Activated CD8-positive, alpha-beta memory T cell treated with anti-CD3 and anti-CD28 coated beads for 4 hours (primary cell): ENCODE measurements at places on chromosomes 2 and 18.

DNA sequence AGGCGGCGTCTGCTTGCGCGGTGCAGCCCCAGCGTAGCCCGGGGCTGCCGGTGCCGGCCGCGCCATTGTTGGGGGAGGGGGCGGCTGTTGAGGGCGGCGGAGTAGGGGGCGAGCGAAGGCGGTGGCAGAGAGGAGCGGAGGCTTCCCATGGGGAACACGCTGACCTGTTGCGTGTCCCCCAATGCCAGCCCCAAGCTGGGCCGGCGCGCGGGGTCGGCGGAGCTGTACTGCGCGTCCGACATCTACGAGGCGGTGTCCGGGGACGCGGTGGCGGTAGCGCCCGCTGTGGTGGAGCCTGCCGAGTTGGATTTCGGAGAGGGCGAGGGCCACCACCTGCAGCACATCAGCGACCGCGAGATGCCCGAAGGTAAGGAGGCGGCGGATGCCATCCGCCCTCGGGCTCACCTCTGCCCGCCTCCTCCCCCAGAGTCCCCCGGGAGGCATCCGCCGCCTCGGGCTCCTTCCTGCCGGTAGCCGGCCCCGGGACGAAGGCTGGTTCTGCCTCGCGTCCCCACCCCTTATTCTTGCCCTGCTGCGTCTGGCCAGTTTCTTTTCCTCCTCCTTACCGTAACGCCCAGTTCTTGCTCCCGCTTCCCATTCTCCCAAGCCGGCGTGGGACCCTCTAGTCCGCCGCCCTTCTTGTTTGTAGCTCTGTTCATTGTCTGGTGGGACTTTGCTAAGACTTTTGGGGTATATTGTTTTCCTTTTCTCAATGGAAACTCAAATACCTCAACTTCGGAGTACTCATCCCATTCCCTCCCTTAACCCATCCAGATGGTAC lies 500 bp downstream of the CCNYL1 start:
- DNase-seq: no peak

- no peak for DNase-seq
Measured at GRCh38 chr18:48230467-48231113, 178.6 kb downstream of the ZBTB7C start.

- DNase-seq: no peak
Measured at GRCh38 chr2:88269836-88270235, 99.7 kb downstream of the THNSL2 start.

- no peak for DNase-seq
Measured at GRCh38 chr2:196277002-196277401, 105.6 kb upstream of the STK17B start.

- no peak for DNase-seq
Measured at GRCh38 chr2:143171817-143172216, 42.6 kb downstream of the ARHGAP15 start.

DNA sequence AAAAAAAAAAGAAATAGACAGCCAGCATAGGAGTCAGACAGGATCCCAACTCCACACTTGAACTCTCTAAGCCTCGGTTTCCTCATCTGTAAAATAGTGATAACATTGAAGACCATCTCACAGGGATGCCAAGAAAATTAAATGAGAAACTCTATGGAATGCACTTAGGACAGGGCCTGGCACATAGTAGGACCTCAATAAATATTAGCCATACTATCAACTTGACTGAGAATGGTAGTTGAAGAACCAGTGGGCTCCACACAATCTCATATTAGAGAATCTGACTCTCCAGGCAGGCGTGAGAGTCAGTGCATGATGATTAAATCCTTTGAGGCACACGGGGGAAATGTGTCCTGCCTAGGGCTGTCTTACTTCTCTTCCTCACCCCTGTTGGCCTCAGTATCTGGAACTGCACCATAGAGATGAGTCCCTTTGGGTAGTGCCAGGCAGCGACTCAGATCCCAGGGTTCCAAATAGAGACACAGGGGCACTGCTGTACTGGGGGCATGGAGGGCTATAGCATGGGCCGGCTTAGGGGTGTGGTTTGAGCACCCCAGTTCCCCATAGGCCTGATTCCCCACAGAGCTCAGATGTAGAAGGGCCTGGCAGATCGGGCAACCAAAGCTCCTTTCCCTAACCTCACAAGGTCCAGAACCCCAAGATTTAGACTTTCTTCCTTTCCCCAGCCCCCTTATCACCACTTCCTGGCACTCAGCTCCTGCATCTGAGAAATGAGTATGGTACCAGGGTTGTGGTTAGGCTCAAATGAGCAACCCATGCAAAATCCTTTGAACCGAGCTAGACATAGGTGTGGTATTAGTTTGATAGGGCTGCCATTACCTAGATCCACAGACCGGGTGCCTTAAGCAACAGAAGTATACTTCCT lies 51.3 kb upstream of the CAB39 start:
- peak; percentile 35 for DNase-seq

DNA sequence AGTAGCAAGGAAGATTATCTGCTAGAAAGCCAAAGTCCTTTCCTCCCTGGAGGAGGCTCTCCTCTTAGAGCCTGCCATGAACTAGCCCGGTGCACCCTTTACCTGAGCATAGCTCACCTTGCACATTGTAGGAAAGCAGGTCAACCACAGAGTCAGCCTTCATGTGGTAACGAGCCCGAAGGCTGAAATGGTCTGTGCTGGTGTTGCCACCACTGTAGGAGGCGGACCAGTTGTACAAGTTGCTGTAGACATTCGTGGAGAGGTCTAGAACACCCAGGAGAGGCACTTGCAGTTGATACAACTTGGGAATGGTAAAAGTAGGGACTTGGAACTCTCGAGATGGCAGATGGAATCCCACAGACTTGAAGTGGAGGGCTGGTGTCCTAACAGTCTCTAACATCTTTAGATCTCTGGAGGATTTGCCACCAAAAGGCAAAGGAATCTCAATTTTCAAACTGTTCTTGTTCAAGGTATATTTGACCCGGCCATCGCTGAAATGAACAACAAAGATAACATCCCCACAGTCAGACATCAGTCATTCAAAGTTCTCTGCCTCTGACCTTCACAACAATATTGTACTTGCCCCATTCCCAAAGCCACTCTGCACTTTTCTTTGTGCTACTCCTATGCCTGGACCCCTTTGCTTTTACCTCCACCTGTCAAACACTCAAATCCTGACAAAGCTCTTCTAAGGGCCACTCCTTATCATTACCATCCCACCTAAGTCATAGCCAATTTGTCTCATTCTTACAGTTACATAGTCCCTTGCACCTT lies 30.6 kb downstream of the APOB start:
- DNase-seq: no peak

GRCh38 chr18:65359479-65359878 lies 391.3 kb upstream of the CDH7 start:
- DNase-seq: no peak

DNA sequence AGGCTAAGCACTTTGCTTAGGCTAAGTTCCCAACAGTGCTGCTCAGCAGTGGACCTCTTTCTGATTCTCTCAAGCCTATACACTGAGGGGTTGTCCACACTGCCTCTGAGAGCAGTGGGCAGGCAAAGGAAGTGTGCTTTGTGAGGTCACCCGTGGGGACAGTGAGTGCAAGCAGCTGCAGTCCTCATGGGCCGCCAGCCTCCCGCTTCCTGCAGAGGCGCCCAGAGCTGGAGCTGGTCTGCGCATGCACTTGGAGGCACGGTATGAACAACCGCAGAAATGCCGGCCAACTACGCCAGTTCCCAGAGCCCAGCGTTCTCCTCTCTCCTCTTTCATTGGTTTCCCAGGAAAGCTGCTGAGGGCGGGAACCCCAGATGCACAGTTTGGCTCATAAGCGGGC lies 149.5 kb upstream of the DLX2 start:
- DNase-seq: no peak

GRCh38 chr2:27822049-27822448 lies 50.5 kb downstream of the MRPL33 start:
- no peak for DNase-seq

GRCh38 chr2:34266908-34267697 lies 668.0 kb upstream of the FAM98A start:
- no peak for DNase-seq

DNA sequence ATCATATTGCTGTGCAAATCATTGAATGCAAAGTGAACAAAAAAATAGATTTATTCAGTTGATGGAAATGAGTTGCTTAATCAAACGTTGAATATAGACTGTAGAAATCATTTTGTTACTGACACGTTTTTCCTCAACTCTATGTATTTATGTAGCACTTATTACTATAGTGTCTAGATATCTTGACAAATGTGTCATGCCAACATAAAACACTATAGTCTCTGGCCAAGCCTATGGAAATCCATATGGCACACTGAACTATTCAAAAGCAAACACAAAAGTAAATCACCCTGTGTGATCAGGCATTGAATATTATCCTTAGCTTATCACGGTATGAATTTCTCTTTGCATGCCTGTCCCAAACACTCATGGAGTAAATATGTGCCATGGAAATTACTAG lies 131.3 kb downstream of the ZNF804A start:
- no peak for DNase-seq

DNA sequence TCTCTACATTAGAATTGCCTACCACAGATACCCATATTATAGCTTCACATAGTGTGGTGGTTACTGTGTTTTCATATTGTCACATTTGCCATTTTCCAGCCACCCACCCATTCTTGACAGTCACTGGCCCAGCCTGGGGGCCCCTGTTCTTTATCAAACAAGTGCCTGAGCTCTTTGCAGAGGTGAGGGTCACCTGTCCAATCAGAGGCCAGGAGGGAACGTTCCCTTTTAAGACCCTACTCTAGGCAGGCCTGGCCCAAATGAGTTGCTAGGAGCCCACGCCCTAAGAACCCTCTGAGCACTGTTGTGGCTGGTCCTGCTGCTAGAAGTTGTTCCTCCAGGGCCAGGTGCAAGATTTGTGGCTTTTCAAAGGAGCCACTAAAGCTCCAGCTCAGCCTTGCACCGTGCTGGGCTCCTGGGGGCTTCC lies 5.2 kb downstream of the IL37 start:
- no peak for DNase-seq

GRCh38 chr18:47975701-47976100 lies 45.2 kb upstream of the SMAD2 start:
- DNase-seq: no peak

- DNase-seq: no peak
Measured at GRCh38 chr2:232488721-232489300, 1.2 kb upstream of the ECEL1 start.

DNA sequence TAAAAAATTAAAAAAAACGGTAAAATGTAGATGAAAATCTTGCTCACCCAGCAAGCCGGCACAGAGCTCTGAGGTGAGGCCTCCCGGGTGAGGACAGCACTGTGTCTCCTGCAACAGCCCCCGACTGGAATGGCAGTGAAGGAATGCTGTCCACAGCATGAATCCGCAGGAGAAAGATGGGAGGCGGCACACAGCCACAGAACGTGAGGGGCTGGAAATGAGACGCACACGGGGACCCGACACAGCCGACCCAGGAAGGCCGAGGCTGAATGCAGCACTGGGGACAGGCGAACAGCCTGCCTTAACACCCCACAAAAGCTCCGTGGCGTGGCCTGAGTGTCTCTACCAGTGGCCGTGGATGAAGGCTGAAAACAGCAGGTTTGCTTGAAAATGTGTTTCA lies 34.7 kb downstream of the BOK start:
- no peak for DNase-seq

GRCh38 chr2:158493458-158493857 lies 36.7 kb downstream of the PKP4 start:
- DNase-seq: no peak

DNA sequence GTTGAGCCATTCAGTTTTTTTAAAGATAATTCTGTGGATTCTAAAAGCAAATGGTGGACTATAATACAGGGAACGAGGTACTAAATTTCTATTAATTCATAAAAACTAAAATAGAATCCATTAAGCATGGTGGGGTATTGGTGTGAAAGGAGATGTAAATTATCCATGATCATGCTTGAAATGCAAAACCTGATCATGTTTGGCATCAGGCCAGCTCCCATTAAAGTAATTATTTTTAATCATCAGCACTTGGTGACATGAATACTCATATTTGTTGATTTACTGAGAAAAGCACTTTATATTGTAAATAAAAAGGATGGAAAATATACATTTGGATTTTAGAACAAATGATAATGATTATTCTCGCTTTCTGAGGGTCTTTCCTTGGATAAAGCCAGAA lies 232.3 kb upstream of the MEIS1 start:
- no peak for DNase-seq

- no peak for DNase-seq
Measured at GRCh38 chr18:8732442-8733360, 27.3 kb downstream of the MTCL1 start.

- DNase-seq: no peak
Measured at GRCh38 chr2:212898011-212898410, 253.4 kb downstream of the IKZF2 start.

DNA sequence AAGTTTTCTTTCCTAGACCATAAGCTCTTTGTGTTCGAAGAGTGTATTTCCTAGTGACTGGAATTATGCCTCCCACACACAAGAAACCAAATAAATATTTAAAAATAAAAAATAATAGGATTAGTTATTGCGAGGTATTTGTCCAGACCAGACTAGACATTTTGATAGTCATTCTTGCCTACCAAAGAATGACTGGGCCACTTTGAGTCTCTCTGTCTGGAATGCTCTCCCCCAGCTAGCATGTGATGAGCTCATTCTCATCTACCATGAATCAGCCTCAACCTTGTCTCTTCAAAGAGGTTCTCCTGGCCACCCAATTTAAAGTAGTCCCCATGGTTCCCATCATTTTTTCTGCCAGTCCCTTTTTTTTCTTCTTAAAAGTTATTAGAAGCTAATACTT lies 13.9 kb upstream of the DSC1 start:
- no peak for DNase-seq

GRCh38 chr2:57698935-57699449 lies 347.6 kb upstream of the VRK2 start:
- no peak for DNase-seq

DNA sequence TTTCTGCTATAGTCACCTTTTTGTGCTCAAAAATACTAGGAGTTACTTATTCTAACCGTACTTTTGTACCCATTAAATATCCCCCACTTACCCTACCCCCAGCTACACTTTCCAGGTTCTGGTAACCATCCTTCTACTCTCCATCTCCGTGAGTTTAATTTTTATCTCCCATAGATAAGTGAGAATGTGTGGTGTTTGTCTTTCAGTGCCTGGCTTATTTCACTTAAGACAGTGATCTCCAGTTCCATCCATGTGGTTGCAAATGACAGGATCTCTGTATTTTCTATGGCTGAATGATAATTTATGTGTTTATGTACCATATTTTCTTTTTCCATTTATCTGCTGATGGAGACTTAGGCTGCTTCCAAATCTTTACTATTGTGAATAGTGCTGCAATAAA lies 323.3 kb downstream of the ZNF804A start:
- no peak for DNase-seq

DNA sequence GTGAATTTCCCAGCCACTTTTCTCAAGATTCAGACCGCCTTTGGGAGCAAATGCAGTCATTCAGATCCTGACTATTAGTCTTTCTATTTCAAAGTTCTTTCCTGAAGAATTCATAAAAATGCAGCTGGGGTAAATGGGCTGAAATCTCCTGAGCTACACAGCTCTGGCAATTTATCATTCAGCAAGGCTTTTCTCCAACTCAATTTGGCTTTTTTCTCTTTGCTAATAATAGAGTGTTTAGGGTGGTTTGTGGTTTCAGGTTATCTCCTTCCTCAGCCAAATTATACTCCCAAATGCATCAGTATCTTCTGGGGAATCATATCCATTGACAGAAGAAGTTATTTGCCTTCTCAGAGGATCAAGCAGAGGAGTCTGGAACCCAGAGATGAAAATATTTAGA lies 282.4 kb upstream of the SLC14A2 start:
- no peak for DNase-seq
